HFFc6 (cell line): ENCODE measurements at places on chromosomes 3 and 15. TPM values are rescaled to one million over a fixed set of nuclear protein-coding genes. Genes with fewer than 3 reads are reported as not detected.

- peaks cover 8% of the 10 kb centered on the region for H3K36me3 ChIP-seq
- peaks cover 23% of the 10 kb centered on the region for H3K27me3 ChIP-seq
- H3K4me1 ChIP-seq: peaks cover 6% of the 10 kb centered on the region; the same call in 1 of the 2 replicates
- no peak overlapping the region for H3K27ac ChIP-seq
Measured at GRCh38 chr3:187685948-187686347, 15.8 kb upstream of the SST start.

DNA sequence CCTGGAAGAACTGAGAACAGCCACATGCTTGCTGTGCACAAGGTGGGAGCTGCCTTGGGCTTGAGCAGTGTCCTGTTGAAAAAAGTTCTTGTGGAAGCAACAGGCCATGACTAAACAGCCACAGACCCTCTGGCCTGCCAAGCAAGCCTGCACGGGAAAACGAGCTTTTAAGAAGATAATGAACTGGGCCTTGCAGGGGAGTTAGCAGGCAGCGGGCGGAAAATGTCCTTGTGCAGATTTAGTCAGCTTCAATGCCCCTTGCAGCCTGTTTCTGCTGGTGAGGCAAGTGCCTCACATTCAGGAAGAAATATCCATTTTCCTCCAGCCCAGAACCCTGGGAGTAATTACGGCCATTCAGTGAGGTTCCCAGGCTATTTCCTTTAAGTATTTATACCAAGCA is 126.2 kb upstream of the KLHL25 start:
- peaks cover 2% of the 10 kb centered on the region; the same call in 1 of the 2 replicates for H3K27me3 ChIP-seq
- DNase-seq: no peak
- H3K4me3 ChIP-seq: no peak overlapping the region
- no peaks in the 10 kb centered on the region for H3K4me1 ChIP-seq

DNA sequence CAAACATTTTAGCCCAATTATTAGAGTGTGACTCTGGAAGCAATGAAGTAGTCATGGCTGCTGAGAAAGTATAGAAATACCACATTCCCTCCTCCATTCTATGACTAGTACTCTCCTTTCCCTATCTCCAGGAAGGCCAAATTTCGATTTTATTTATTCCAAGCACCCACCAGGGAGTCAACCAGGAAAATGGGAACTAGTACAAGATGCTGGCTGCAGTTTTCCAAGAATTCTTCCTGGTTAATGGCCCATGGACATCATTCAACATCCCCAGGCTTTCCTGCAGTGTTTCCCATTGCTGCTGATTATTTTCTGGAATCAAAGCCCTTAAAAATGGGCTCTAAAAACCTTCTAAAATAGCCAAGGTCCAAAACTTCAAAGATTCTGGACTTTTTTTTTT is 247.9 kb upstream of the STT3B start:
- peaks cover 14% of the 10 kb centered on the region for H3K4me1 ChIP-seq
- peaks cover 2% of the 10 kb centered on the region; the same call in 1 of the 2 replicates for H3K27me3 ChIP-seq
- no peak overlapping the region for H3K4me3 ChIP-seq

- peaks cover 11% of the 10 kb centered on the region; the same call in 1 of the 2 replicates for H3K36me3 ChIP-seq
- H3K4me3 ChIP-seq: no peak overlapping the region
- no peak overlapping the region for H3K27ac ChIP-seq
Measured at GRCh38 chr3:10185804-10186762, 21.4 kb downstream of the IRAK2 start.

- peak overlapping the region; percentile 66 for H3K27ac ChIP-seq
- peak overlapping the region; percentile 18; the same call in 1 of the 2 replicates for H3K4me3 ChIP-seq
- H3K4me1 ChIP-seq: peaks cover 57% of the 10 kb centered on the region
- H3K27me3 ChIP-seq: no peaks in the 10 kb centered on the region
Measured at GRCh38 chr15:67504056-67504455, 16.9 kb upstream of the C15orf61 start.

GRCh38 chr15:56980473-56980872 is 62.0 kb downstream of the TCF12 start:
- no peak for DNase-seq
- H3K4me3 ChIP-seq: peak overlapping the region; percentile 41
- peaks cover 4% of the 10 kb centered on the region; the same call in 1 of the 2 replicates for H3K36me3 ChIP-seq
- H3K27me3 ChIP-seq: no peaks in the 10 kb centered on the region
- peaks cover 85% of the 10 kb centered on the region for H3K4me1 ChIP-seq

GRCh38 chr3:23480329-23480714 is 277.2 kb downstream of the UBE2E2 start:
- H3K27ac ChIP-seq: no peak overlapping the region
- no peaks in the 10 kb centered on the region; the same call in 1 of the 2 replicates for H3K27me3 ChIP-seq
- H3K4me3 ChIP-seq: no peak overlapping the region
- no peaks in the 10 kb centered on the region; the same call in 1 of the 2 replicates for H3K4me1 ChIP-seq
- H3K36me3 ChIP-seq: peaks cover 16% of the 10 kb centered on the region

DNA sequence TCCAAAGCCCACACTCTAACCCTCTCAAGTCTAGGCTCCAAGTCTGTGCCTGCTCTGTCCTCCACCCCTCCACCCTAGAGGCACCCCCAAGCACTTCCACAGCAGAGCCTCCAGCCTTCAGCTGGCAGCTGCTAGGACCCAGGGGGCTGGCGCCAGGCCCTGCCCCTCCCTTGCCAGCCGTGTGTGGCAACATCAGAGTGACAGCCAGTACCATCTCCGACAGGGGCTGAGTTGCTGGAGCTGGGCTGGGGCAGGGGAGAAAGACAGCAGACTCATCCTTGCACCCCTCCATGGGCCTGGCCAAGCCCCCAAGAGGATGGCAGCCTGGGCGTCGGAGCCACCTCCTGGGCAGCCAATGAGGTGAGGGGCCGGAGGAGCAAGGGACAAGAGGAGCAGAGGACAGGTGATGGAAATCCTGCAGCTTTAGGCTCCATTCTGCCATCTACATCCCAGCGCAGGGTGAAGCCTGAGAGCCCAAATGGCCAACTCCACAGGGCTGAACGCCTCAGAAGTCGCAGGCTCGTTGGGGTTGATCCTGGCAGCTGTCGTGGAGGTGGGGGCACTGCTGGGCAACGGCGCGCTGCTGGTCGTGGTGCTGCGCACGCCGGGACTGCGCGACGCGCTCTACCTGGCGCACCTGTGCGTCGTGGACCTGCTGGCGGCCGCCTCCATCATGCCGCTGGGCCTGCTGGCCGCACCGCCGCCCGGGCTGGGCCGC is at the start of gene GPR62:
Gene GPR62 (plus strand): TSS at position 207 of the 718 bp plus-strand sequence. CDS start 272 bp downstream, at position 479.
- H3K4me3 ChIP-seq: no peak within 1 kb of the TSS
- no peak for DNase-seq
- H3K27me3 ChIP-seq: no peaks in the 10 kb centered on the region; the same call in none of the 2 replicates

DNA sequence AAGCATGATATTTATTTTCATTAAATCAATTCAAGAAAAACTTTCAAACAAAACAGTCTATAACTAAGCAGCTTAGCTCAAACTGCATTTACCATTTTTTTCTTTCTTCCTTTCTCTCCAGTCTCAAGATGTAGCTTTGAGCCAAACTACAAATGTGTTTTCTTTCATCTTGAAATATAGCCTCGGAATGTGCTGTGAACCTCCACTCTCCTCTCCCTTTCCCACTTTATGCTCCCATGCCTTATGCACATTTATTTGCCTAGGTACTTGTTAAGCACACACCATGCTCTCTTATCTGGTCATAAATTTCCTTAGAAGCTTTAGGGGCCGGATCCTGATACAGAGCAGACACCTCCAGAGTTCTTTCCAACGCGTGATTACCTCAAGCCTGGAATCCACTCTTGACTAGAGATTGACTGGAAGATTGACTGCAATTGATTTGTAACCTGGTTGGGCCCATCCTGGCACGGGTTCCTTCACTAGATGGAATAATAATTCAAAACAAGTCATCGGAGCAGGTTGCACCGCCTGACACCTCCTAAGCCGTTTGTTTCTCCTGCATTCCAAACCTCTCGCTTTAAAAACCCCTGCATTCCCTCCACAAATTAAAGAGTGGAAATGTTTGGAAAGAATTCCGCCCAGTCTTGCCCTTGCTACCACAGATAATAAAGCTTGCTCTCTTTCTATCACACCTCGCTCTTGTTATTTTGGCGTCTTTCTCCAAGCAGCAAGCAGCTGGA is 344.7 kb downstream of the CHL1 start:
- H3K27me3 ChIP-seq: no peaks in the 10 kb centered on the region; the same call in 1 of the 2 replicates
- H3K4me1 ChIP-seq: no peaks in the 10 kb centered on the region
- no peak for DNase-seq

- DNase-seq: peak; percentile 57
- H3K27ac ChIP-seq: peak overlapping the region; percentile 77
- H3K4me1 ChIP-seq: peaks cover 70% of the 10 kb centered on the region
- H3K27me3 ChIP-seq: no peaks in the 10 kb centered on the region
- H3K4me3 ChIP-seq: no peak overlapping the region
- H3K36me3 ChIP-seq: no peaks in the 10 kb centered on the region; the same call in 1 of the 2 replicates
Measured at GRCh38 chr15:38050529-38051448, 116.3 kb downstream of the TMCO5A start.

The HRG gene
- total RNA-seq: not detected in 3 replicates

The FGF7 gene
- total RNA-seq: 13.5 and 49.3 TPM in 2 replicates

The CHRM5 gene
- not detected in 3 replicates for total RNA-seq

The MAGI1 gene
- 21.1 to 29.6 TPM (median 22.7 TPM) in 3 replicates for total RNA-seq

The LRRIQ4 gene
- not detected in 3 replicates for total RNA-seq
